ENCODE measurements at places on chromosomes 5 and 9.

GRCh38 chr9:137456061-137456863 lies 2.9 kb downstream of the NSMF start:
- DNase-seq = no peak

DNA sequence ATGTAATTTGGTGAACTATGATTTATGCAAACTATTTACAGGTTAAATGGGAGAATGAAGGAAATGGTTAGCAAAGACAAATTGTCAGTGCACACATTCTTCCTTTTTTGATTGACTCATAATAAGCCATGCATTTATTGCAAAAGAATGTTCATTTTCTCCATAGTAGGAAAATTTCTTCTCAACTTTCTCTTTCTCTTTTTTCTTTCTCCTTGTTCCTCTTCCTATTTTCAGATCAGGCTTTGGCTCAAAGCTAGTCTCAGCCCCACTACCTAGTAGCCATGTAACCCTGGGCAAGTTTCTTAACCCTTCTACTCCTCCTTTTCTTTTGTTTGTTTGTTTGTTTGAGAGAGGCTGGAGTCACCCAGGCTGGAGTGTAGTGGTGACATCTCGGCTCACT lies 156.6 kb downstream of the PIK3R1 start:
- DNase-seq = no peak

DNA sequence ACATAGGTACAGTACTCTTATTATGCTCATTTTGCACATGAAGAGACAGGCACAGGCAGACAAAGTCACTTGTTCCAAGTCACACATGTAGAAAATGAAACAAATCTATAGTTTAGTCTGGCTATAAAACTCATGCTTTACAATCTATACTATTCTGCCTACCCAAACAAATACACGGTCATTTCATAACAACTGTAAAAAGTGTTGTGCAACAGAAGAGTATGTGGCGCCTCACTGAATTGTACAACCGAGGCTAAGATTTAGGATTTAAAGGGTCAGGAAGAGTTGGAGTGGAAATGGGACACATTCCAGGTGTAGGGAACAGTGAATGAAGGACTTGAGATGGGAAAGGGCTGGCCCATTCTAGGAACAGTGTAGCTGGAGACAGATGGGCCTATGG lies 82.9 kb upstream of the TRIO start:
- DNase-seq = no peak

DNA sequence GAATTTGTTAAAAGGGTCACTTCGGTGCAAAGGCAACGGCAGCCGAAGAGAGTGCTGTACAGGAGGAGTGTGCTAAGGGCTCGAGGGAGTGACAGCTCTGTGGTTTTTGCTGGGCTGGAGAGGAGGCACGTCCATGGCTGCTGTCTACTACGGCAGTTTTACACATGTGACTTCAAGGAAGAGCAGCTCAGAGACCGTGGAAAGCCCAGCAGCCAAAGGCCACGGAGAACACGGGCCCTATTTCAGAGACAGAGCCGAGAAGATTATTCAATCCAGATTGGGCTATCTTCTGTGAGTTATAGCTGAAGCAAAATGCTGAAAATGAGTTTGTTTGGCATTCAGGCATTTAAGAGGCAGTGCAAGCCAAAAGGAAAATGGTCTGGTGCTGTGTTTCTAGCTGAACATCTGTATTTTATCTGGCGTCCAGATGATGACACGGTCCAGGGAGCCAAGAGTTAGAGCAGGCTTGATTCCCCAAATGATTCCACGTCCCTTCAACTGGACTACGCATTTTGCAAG lies 96.4 kb downstream of the RFK start:
- no peak for DNase-seq

- no peak for DNase-seq
Observed at GRCh38 chr5:145385276-145385675, 449.9 kb downstream of the PRELID2 start.

- no peak for DNase-seq
Observed at GRCh38 chr9:127121628-127122175, 733 bp downstream of the ANGPTL2 start.

- DNase-seq = no peak
Observed at GRCh38 chr5:83408719-83409118, 62.8 kb upstream of the VCAN start.

- DNase-seq = no peak
Observed at GRCh38 chr5:139758510-139759075, 37.0 kb upstream of the PSD2 start.
